ENCODE measurements at places on chromosomes 1 and 21. TPM values are rescaled to one million over a fixed set of nuclear protein-coding genes. Genes with fewer than 3 reads are reported as not detected.
A peak's percentile ranks its signal among the peaks of the same experiment; 100 is the strongest.

Gene GSTM5
- polyA plus RNA-seq: 92.1 TPM

Gene SV2A
- 6.6 TPM for polyA plus RNA-seq

DNA sequence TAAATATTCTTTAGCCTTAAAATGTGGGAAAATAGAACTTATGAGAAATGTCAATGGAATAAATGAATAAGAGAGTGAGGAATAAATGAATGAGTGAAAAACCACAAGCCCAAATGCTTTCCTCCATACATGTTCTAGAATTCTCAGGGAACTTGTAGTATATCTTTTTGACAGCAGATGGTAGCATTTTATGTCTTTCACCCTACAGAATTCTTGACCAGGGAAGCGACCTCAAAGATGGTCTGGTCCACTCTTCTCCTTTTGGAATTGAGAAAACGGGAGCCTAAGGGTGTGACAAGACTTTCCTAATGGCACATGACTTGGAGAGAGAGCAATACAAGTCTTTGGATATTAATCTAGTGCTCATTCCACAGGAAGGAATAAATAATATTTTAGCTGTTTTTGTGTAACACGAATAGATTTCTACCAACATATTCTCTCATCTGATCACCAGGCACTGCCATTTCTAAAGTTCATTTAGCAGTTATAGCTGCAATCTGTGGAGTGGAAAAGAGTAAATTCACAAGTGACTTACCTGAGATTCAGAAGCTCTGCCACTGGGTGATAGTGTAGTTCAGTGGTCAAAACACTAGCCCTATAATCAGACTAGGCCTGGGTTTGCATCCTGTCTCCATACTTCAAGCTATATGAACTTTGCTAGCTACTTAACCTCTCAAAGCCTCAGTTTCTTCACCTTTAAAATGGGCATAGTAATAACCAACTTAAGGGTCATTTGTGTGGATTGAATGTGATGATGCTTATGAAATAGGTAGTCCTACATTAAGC is 15.0 kb upstream of the F5 start:
- no peak for DNase-seq

Gene SLC22A15
- polyA plus RNA-seq: 3.8 TPM

Gene CEP170
- polyA plus RNA-seq: 94.9 TPM

GRCh38 chr1:32334864-32335534 is 1.0 kb downstream of the MARCKSL1 start:
- peak; percentile 59 for DNase-seq

GRCh38 chr1:200040481-200041138 is 13.1 kb downstream of the NR5A2 start:
- no peak for DNase-seq

DNA sequence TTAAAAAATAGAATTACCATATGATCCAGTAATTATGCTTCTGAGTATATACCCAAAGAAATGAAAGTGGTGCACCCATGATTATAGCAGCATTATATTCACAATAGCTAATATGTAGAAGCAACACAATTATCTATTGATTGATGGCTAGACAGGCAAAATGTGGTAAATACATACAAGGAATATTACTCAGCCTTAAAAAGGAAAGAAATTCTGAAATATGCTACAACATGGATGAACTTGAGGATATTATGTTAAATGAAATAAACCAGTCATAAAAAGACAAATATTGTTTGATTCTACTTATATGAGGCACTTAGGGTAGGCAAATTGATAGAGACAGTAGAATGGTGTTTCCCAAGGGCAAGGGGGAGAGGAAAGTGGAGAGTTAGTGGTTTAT is 80.8 kb downstream of the MAP3K7CL start:
- no peak for DNase-seq

- DNase-seq: no peak
Measured at GRCh38 chr1:33368431-33368830, 47.5 kb upstream of the A3GALT2 start.

DNA sequence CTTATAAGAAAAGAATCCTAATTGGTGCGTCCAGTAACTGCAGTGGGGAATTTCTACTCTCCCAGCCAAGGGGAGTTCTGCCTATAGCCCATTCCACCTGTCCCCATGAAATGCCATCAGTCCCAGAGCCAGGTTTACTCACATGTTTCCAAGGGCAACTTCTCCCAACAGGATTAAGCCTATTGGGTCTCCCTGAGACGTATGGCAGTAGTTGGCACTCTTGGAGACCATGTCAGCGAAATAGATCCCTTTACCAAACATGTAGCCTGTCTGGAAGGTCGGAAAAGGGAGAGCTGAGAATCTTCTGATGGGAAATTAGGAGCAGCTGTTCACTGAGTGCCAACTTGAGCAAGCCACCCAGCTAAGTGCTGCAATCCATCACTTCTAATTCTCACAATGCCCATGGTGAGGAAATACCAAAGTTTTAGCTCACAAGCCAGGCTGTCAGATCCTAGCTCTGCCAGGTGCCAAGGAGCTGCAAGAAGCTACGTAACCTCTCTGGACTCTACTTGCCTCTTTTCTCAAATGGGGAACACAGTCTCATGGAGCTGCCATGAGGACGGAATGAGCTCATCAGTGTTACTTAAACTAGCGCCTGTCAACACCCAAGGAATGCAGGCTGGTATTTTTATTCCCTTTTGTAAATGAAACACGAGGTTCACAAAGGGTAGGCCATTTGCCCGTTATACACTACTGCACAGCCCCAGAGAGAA is 43.9 kb downstream of the PARP1 start:
- no peak for DNase-seq

DNA sequence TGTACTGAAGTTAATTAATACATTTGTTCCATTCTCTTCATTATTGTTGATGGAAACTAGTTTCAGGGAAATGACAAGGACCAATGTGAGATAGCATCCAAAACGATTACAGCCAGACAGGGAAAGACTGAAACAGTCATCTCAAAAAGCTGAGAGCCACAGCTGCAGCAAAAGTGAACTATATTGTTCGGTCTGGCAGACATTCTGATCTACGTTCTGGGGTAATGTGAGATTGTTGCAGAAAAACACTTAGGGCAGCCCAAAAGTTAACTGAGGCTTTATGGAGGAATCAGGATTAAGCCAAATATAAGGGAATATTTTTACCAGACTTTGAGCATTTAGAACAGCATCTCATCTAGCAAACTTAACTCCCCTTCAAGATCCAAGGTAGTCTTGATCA is 112.9 kb downstream of the LRRC40 start:
- DNase-seq: no peak

DNA sequence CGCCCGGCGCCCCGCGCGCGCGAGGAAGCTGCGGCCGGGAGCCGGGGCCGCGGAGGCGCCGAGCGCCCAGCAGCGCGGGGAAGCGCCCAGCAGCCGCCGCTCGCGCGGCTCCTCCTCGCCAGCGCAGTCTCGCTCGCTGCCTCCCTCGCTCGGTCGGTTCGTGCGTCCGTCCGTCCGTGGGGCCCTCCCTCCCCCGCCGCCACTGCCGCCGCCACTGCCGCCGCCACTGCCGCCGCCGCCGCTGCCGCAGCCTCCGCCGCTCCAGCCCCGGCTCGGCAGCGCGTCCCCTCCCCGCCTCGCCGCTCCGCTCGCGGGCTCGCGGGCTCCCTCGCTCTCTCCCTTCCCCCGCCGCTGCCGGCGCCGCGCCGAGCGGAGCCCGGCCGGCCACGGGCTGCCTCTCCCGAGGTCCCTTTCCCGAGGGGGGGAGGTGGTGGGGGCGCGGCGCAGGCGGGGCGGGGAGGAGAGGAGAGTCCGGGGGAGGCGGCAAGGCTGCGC is at the start of gene KCND3:
Gene KCND3 (minus strand): TSS at position 138 of the 495 bp plus-strand sequence.
- peak; percentile 15 for DNase-seq

DNA sequence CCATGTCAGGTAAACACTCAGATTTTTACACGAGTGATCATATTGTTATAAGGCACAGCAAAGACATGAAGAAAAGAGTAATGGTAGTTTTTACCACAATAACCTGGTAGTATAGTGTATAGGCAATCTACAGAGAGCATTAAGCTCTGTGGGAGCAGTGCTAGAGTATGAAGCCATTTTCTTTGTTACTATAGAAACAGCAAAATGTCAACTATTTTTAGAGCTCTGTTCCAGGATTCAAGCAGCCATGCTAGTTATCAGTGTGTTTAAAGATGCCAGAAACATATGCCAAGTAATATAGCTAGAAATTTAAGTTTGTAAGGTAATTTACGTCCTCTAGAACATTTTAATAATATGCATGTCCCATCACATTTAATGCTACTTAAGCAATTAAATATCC is 77.6 kb upstream of the RGS18 start:
- no peak for DNase-seq

GRCh38 chr1:183814121-183814681 is 9.3 kb downstream of the RGL1 start:
- DNase-seq: no peak

DNA sequence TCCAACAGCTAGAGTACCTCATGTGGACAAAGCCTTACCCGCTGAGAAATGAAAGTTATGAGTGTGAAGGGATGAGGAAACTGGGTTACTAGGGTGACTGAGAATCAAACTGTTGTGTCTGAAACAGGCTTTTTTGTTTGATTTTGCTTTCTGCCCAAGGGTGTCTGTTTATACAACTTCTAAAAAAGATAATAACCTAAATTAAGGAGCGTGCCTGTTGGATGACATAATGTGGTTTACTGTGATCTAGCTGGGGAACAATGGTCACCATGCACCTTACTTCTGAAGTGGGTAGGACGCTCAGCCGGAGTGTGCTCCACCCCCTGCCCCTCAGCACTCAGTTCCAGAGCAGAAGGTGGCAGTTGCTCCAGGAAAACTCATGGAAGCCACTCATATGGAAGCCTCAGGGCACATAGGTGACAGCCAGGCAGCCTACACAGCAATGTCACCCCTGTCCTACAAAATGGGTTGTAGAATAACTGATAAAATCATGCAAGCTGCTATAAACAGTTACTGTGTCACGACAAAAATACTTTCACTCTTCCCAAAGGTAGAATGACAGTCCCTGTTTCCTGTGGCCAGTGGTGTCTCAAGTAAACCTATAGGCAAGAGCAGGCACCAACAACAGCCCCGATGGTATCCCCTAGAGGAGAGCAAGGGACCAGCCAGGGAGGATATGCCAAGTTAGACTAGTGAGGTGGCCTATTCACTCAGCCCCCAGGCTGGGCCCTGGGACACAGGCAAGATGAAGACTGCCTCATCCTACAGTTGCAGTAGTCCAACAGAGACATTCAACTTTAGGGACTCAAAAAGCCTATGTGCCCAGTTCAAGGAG is 29.3 kb downstream of the SIPA1L2 start:
- no peak for DNase-seq

GRCh38 chr1:165759095-165759494 is 9.6 kb downstream of the TMCO1 start:
- no peak for DNase-seq

DNA sequence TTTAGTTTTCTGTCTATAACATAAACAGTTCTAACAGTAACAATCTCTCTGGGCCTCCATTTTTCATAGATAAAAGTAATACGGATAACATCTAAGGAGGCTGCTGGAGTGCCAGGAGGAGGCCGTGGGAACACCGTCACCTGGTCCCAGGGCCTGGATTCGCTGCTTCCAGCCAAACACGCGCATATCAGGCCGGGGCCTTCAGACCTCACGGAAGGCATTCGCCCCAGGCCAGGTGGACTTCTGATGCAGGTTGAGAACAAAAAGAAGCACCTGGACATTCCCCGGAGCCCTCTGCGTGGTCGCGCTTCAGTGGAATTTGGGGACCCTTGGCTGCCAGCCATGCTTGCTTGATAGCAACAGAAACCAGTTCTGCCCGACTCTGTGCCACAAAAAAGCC is 113.1 kb upstream of the GUCA2B start:
- DNase-seq: no peak

DNA sequence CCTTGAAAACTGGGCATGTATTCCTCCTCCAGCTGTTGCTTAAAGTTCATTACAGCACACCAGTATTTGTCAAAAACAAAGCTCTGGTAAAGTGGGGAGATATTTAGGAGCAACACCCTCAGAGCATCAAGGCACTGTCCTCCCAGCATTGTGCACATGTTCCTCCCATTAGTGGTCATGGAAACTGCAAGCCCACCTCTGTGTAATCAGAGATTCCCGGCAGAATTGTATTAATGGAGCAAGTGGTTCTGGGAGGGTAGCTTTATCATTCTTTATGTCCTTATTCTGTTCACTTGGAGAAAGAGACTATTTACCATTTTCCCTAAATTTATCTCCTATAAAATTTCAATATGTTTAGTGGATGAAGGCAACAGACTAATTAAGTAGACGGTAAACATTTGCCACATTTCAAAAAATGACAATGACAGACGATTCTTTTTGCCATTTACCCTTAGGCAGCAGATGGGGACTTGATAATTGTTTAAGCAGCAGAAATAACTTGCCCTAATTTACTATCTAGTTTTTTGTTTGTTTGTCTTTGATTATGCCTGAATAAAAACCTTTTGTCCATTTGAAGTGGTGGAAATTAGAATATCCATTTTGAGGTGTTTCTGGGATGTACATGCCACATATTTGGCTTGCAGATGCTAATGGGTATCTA is 289.6 kb upstream of the ST6GALNAC5 start:
- DNase-seq: no peak

Gene OR2L5
- not detected for polyA plus RNA-seq

- DNase-seq: no peak
Measured at GRCh38 chr1:236161230-236161629, 18.9 kb downstream of the GPR137B start.

- peak; percentile 54 for DNase-seq
Measured at GRCh38 chr1:37795340-37796125, 1.9 kb downstream of the MANEAL start.

DNA sequence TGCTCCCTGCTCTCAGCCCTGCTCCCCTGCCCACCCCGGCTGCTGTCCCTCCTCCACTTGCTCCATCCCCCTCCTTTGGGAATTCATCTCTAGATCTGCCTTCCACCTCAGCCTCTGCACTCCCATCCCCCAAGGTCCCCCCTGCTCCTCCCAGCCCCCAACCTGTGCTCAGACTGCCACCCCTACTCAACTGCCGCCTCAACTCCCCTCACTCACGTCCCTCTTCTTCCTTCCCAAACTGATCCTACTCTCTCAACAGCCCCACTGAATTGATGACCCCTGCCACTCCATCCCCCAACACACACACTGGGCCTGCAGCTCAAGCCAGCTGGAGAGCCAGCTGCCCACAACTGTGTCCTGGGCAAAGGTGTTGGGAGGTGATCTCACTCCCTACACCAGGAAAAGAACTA is 15.8 kb upstream of the ETV3L start:
- no peak for DNase-seq

Gene OR2T11
- polyA plus RNA-seq: not detected

- DNase-seq: no peak
Measured at GRCh38 chr1:156644640-156645039, 2.7 kb downstream of the BCAN start.

- no peak for DNase-seq
Measured at GRCh38 chr21:34362670-34363069, 1.1 kb upstream of the KCNE2 start.

- DNase-seq: no peak
Measured at GRCh38 chr1:225607355-225607754, 45.6 kb downstream of the ENAH start.

Data from right lung (tissue), 10 donors.